ENCODE measurements at places on chromosomes 2 and 18.

DNA sequence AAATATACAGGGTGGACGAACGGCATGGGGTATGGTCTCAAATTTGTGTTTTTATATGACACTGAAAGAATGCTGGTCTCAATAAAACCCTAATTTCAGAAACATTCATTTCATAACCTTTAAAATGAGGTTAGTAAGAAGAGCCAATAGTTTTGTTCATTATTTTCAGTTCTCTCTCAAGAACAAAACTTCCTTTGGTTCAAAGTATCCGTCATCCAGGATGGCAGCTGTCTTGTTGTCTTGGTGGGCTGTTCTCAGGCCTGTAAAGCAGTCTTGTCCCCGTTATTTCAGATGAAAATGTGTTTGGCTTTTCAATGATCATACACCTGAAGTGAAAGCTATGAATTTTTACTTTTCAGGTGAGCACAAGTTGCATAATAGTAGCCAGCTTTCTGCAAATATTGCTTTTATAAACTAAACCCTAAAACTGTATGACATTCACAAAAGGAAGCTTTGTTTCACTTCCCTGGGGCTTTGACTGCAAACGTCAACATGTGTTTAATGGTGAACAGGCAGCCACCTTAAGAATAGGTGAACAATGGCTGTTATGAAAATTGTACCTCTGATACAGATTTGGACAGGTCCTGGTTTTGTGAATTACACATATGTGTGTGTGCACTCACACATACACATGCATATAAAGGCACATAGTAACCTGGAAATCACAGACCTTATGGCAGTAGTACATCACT, 2.6 kb downstream of the IL18RAP start:
- DNase-seq = no peak

- no peak for DNase-seq
These were observed 7.4 kb downstream of the IL1R2 start for GRCh38 chr2:101998896-101999789.

DNA sequence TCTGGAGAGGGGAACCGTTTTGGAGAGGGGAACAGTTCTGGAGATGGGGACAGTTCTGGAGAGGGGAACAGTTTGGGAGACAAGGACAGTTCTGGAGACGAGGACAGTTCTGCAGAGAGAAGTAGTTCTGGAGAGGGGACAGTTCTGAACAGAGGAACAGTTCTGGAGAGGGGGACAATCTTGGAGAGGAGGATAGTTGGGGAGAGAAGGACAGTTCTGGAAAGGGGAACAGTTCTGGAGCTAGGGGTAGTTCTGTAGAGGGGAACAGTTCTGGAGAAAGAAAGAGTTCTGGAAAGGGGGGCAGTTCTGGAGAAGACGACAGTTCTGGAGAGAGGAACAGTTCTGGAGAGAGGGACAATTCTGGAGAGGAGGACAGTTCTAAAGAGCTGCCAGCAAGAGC, 745.9 kb downstream of the GALR1 start:
- DNase-seq = no peak

DNA sequence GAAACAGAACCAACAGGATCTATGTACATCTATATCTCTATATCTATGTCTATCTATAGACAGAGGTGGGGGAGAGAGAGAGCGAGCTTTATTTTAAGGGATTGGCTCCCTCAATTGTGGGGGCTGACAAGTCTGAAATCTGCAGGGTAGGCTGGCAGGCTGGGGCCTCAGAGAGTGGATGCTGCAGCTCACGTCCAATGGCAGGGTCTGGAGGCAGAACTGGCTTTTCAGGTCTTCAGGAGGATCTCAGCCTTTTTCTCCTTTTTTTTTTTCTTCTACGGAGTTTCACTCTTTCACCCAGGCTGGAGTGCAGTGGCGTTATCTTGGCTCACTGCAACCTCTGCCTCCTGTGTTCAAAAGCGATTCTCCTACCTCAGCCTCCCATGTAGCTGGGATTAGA, 77.2 kb downstream of the ARL4C start:
- DNase-seq = no peak

- no peak for DNase-seq
These were observed 961 bp downstream of the GEN1 start for GRCh38 chr2:17754773-17755425.

DNA sequence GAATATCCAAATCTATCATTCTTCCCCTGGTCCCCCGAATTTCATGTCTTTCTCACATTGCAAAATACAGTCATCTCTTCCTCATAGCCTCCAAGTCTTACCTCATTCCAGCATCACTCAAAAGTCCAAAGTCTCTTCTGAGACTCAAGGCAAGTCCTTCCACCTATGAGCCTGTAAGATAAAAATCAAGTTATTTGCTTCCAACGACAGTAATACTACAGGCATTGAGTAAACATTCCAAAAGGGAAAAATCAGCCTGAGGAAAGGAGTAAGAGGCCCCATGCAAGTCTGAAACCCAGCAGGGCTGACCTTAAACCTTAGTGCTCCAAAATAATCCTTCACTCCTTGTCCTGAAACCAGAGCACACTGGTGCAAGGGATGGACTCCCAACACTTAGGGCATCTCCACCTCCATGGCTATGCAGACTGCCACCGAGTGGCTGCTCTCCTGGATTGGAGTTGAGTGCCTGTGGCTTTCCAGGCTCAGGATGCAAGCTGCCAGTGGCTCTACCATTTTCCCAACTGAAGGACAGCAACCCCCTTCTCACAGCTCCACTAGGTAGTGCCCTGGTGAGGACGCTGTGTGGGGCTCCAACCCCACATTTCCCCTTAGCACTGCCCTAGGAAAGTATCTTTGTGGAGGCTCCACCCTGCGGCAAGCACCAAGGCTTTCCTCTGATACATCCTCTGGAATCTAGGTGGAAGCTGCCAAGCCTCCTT, 16.3 kb downstream of the DTNA start:
- DNase-seq = no peak

DNA sequence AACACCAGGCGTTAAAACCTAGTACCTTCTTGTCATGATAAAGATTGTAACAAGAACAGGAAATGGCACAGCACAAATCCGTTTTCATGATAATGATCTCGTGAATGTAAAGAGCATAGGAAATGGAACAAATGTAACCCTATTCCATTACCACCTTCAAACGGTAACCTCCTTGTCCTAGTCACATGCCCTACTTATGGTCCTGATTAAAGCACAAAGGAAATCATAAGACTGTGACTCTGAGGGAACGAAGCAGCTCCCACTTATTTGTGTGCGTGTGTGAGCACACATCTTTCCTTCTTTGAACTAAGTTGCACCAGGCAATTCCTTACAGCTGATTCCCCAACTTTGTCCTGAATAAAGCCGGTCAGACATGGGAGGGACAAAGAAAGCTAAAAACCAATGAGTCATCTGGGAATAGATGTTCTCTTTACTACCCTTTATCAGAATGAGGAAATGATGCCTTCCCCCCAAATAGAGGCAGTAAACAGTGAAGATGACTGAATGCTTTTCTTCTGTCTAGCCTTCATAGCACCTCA, 192.6 kb downstream of the IKZF2 start:
- peak; percentile 50 for DNase-seq

- DNase-seq = no peak
These were observed 8.7 kb upstream of the ERMN start for GRCh38 chr2:157334335-157334734.

GRCh38 chr2:235413064-235413463, 80.8 kb upstream of the AGAP1 start:
- no peak for DNase-seq

- DNase-seq = no peak
These were observed 361.2 kb upstream of the HNRNPA3 start for GRCh38 chr2:176851200-176851888.

- DNase-seq = no peak
These were observed 17.4 kb downstream of the OSBPL1A start for GRCh38 chr18:24380163-24380747.

DNA sequence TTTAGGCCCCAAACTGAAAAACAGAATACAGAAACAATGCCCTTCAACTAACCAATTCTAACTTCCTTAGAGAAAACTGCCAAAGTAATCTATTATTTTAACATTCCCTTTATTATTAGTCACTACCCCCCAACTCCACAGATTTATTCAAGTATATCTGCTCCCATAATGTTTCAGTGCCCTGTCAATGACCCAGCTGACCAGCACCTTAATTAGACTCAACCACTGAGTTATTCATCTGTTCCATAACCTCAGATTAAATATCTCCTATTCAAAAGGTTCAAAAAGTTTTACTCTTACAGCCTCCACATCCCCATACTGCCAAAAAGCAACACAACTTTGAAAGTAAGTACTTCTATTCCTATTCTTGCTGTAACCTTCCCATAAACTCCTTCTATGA, 202.4 kb downstream of the EXOC6B start:
- no peak for DNase-seq

DNA sequence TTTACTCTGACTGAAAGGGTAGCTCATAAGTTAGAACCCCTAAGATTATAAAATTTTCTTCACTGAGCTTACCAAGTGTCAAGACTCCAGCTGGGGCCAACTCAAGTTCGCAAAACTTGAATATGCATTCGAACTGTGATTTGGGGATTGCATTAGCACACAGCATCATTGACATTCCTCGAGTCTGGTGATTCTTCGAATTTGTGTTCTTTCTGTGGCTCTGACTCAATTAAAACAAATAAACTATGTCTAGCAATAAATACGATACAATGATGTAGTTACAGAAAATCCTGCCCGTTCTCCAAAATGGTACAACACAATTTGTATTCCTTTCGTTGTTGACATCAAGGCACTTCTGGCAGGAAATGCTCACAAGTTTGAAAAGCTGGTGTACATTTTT, 11.1 kb downstream of the CCL20 start:
- no peak for DNase-seq

- DNase-seq = peak; percentile 40
These were observed 20.9 kb upstream of the AGFG1 start for GRCh38 chr2:227450926-227451654.

DNA sequence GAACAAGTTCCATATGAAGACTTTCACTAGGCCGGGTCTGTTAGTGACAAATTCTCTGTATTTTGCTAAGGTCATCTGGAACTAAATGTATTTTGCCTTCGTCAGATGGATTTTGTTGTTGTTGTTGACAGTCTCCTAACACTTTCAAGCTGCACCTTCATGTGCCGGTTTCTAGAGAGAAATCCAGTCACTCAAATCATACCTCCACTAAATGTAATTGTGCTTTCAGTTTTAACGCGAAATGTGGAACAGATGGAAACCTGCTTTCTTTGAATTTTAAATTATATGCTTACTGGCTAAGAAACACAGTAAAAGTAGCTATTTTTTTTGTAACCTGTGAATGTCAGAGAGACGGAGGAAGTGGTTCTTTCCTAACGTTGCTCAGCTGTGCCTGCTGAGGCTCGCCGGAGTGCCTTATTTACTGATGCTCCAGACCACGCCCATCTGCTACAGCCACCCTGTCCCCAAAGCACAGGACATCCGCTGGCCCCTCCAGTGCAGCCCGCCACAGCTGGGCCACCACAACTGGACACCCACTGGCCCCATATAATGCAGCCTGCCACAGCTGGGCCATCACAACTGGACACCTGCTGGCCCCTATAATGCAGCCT, 134.7 kb downstream of the PXDN start:
- no peak for DNase-seq

DNA sequence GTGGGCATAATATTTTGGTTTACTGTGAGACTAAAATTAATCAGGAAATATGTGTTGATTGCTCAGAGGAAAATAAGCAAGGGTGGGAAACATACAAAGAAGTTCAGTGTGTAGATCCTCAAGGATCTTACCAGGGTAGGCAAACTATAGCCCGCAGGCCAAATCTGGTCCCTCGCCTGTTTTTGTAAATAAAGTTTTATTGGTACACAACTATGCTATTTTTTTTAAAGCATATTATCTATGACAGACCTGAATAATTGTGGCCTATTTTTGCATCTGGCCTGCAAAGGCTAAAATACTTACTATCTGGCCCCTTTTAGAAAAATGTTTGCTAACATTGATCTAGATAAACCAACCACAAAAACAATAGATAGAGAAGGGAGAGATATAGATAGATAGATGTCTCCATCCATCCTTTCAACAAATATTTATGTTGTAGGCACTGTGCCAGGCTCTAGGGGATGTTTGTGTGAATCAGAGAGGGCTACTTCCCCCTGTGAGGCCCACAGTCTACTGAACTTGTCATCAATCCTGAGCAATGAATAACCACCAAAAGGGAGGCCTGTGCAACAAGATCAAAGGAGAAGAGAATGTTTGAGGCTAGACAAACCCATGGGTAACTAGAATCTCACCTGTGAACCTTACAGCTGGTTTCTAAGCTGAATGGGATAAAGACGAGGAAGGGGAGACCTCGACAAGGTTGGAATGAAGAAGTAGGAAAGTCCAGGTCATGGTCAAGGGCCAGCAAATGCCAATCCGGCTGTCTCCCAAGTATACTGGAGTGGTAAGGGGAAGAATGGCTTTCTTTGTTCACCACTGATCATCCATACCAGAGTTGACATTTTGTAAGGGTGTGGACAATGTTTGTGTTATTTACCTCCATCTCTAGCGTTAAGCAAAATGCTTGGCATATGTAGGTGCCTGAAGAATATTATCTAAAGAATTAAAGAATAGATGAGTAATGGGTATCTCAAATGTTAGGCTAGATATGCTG, 23.6 kb downstream of the ALPK2 start:
- no peak for DNase-seq

DNA sequence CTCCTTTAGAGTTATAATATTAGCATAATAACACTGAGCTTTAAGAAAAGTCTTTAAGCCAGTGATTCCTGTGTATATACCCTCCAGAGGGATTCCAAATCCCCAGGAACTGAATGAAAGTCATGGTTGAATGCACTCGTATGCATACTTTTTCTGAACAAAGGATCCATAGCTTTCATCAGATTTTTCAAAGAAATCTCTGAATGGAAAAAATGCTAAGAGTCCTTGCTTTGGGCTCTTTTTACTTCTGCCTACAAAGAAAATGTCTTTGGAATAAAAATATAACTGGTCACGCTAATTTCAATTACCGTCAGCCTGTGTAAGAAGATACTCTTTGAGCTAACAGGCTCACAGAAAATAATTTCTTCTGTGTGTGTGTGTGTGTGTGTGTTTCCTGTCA, 939.5 kb downstream of the ERBB4 start:
- DNase-seq = no peak

DNA sequence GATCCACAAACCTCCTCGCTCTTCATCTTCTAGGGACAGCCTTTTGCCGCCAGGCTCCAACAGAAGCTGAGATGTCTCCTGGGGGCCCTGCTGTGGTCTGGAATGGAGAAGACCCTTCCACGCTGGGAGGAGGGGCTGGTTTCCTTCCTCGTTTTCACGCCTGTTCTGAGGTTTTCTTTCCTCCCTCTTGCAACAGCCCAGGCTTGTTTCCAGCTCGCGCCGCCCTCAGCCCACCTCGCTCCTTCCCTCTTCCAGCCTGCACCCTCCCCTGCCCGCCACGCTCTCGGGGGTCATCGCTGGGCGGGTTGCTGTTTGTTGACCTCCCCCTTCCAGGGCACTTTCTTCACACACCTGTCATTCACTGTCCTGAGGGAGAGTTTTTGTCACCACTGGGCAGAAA, 55.4 kb downstream of the VAPA start:
- DNase-seq = no peak
